Stimulated activated CD8-positive, alpha-beta memory T cell treated with anti-CD3 and anti-CD28 coated beads, Interleukin-4, amount 100 ng/mL, for 1 hour (primary cell): ENCODE measurements at places on chromosomes 5 and 9.

- no peak for DNase-seq
Measured at GRCh38 chr5:128290152-128290858, 206.7 kb downstream of the SLC12A2 start.

- DNase-seq: no peak
Measured at GRCh38 chr9:92720209-92720765, 44.3 kb downstream of the BICD2 start.

GRCh38 chr9:83247732-83248131 is 184.8 kb upstream of the RASEF start:
- DNase-seq: no peak

GRCh38 chr9:78601957-78602565 is 305.1 kb downstream of the PSAT1 start:
- no peak for DNase-seq

DNA sequence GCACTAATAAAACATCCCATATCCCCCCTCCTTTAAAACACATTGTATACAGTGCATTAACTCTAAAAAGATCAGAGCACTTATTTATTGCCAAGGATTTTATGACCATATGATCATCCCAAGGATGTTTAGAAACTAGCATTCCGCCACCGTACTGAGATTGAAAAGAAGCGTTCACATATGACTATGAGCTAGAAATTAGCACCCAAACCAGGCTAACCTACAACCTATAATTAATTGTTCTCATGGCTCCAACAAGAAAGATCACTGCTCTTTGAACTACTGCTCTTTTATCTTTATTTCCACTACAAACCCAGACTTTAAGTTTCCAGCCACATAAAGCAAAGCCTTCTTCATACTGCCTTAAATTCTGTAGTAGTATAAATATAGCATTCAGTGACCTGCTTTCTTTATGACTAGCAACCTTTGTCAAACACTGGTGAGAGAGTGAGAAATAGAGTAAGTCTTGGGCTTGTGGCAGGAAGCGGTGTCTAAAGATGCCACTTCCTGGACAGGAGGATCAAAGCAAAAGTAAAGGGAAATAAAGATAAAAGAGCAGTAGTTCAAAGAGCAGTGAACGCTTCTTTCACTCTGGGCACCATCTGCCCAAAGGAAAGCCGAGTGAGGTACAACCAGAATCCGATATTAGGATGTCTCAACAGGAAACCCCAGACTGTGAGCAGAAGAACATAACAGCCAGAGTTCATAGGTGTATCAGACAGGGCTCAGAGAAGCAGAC is 151.1 kb upstream of the ERCC6L2 start:
- DNase-seq: peak; percentile 27

DNA sequence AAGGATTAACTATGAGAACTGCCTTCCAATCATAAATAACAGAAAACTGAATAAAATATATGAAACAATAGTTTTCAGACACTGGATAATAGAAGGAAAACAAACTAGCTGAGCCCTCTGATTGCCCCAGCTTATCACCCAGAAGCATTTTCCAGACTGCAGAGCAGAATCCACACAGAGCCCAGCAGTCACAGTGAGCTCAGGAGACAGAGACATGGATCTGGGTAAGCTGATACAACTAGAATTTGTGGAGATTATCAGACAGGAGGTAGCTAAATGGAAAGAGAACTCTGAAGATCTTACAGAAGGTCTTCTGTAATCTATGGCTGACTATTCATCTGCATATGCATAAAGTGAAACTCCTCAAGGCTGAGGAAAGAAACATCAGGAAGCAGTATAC is 128.8 kb downstream of the NR2F1-AS1 start:
- DNase-seq: no peak

- no peak for DNase-seq
Measured at GRCh38 chr5:159002171-159002570, 97.5 kb downstream of the EBF1 start.

DNA sequence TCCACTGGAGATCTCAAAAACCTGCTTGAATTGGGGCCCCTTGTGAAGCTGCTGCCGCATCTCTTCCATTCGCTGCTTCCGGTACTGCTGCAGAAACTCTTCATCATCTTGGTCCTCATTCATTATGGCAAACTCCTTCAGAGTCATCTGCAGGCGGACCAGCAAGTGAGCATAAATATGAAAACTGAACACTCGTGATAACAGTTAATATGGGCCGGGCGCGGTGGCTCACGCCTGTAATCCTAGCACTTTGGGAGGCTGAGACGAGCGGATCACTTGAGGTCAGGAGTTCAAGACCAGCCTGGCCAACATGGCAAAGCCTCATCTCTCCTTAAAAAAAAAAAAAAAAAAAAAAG is 7.9 kb downstream of the PDCL start:
- no peak for DNase-seq
